Stimulated activated CD8-positive, alpha-beta memory T cell treated with anti-CD3 and anti-CD28 coated beads, Interleukin-4, amount 100 ng/mL, for 4 hours (primary cell): ENCODE measurements at places on chromosomes 1 and 21.

DNA sequence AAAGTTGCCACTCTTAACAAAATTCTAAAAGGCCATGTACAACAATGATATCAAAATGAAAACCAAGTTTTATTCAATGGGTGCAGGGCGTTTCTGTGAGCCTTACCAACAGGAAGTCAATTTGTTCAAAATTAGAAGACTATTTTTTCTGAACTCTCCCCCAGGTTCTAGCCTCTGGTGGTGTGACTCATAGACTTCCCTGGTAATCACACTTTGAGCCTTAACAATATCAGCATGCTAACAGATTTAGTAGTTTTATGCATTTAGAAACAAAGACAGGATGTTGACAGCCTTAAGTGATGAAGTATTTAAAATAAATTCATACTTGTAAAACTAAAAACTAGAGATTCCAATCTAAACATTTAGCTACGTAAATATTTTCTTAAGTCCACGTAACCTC is 88.4 kb downstream of the LRRC8C start:
- DNase-seq = no peak

DNA sequence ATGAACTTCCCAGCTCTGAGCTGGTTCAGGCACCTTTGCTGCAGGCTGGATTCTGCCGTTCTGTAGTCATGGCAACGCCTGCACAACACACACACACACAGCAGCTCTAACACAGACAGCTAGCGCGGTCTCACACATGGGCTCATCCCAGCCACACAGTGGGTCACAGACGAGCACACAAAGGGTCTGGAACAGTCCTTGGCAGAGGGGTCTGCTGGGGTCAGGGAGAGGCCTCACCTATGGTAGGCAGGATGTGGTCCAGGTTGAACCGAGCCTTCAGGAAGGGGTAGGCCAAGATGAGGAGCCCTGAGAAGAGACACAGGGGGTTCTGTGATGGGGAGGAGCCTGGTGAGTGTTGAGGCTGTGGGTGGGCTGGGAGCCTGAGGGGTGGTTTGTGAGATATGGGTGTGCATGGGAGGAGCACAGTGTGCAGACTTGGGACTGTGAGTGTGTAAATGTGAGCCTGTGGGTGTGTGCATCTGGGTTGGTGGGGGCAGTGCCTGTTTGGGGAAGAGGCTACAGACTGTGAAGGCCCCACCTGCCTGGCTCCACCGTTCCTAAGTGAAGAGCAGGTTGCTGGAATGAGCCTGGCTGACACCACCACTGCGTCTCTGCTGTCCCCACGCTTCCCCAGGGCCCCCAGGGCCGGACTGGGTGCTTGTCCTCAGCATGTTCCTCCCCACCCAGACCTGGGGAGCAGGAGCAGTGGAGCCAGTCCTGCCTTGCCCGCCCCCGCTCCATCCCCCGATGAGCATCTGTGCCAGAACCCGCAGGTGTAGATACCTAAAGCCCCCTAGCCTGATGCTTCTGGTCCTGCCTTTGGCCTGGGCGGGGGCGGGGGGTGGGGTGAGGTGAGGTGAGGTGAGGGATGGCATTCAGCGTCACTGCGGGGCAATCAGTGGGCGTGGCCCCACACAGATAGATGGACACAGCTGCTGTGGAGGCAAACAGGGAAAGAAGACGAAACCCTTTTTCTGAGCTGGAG is 1.5 kb downstream of the KNCN start:
- peak; percentile 17 for DNase-seq

- no peak for DNase-seq
Measured at GRCh38 chr1:86616871-86617270, 70.0 kb downstream of the CLCA4 start.

DNA sequence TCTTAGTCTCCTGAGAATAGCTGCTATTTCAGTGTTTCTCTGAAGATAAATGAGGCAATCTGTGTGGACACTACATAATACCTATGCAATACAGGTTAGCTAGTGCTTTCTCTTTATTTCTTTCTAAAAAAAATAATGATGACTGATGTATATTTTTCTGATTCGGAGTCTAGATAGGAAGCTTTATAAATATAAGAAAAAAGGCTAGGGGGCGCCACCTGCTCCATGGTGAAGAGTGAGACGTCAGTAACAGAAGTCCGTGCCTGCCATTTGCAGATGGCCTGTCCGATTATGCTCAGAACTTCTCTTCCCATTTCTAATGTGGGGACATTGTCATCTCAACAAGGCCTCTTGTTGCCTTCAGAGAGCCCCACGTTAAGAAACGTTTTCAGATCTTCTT is 26.4 kb downstream of the QSOX1 start:
- no peak for DNase-seq

DNA sequence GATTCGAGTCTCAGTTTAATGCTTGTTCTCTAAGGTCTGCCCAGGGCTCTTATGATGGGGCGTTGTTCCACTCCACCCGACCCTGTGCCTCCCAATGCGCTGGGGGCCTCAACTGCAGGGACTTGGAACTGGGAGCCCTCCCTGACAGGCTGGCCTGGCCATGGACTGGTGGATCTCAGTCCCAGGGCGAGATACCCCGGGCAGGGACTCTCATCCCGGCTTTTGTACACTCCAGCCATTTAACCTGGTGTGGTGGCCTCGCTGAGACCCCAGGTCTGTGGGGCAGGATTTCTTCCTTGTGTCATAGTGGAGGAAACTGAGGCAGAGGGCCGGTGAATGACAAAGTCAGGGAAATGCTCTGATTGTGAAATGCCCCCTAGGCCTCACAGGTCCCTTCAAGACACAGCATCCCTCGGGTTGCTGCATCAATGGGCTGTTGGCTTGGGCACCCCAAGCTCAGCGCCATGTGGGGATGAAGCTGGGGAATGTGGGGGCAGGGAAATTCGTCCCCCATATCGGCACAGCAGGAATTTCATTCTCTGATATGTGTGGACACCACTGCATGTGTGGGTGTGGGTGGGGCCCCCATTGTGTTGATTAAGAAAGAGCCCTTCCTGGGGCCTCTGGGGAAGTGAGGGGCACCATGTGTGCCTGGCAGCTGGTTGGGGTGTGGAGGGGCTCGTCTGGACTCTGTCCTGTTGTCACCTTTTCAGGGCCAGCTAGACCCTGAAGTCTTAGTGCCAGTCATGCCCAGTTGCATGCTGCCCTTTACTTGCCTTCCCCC is 19.9 kb upstream of the ZNF678 start:
- no peak for DNase-seq

DNA sequence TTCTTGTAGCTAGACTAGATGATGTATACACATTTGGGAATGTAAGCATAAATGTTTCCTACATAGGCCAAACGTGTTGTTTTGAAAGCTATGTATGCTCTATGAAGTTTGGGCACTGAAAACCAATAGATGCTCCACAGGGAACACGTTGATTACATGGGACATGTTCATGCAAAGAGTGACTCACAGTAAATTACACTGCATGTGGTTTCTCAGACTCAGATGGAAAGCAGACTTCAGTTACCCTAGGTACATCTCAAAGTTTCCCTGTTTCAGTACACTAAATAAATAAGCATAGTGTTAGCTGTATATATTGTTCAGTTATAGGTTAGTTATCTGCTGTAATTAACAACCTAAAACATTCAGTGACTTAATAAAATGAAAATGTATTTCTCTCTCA is 301.9 kb upstream of the RUNX1 start:
- no peak for DNase-seq

DNA sequence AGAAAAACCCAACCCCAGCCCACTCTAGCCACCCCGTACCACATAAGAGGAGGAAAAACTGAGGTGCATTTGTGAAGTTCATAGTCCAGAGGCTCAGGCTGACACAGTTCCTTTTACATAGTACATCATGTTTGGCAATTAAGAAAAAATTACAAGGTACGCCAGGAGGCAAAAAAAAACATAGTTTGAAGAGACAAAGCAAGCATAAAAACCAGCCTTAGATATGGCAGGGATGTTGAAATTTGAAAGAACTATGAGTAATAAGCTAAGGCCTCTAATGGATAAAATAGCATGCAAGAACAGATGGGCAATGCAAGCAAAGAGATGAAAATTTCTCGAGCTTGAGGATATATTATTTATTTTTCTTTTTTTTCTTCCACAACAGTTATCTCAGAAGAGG is 31.9 kb downstream of the MIXL1 start:
- DNase-seq = no peak

GRCh38 chr1:78721136-78721535 is 71.5 kb downstream of the IFI44 start:
- DNase-seq = no peak

- no peak for DNase-seq
Measured at GRCh38 chr1:53763911-53764310, 24.9 kb upstream of the GLIS1 start.

DNA sequence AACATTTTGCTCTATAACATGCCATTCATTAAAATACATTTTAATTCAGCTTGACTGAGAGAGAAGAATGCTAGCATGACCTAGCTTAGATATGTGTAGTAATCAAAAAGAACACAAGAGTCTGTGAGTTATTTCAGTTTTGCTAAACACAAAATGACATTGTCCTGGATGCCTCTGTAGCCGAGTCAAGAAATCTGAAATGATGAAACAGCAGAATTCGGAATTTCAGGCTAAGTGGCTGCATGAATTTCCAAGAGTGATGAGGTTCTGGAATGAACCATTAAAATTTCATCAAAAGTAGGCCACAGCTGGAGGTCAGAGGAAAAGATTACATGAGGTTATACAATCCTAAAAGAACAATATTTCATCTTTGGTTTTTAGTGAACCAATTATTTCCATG is 79.1 kb upstream of the CXADR start:
- no peak for DNase-seq

DNA sequence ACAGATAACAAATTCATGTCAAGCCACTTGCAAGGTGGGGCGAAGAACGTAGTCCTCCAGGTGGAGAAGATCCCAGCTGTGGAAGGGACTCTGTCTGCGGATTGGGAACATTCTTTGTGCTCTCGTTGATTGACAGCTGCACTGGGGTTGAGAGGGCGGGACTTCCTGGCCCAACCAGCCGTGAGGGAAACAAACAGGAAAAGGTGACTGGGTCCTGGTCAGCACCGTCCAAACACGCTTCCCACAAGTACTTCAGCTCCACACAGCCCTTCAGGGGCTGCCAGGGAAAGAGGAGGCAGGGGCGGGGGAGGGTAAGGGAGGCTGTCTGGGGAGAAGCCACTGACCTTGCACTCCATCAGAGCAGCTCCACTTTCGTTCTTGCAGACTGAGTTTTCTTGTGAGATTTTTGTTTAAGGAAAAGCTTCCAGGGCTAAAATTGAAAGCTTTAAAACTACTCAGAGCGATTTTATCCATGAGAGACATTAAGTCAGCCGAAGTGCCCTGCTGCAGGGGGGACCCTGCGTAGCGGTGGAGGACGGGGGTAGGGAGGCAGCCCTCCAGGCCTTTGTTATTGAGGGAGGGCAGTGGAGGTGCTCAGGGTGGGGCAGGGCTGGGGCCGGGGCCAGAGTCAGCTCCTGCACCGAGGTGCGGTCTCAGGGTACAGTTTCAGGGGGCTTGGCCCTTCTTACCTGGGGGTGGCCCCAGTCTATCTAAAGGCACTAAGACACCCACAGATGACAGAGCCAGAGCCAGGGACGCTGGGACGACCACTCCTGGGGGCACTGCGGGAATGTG is 21.6 kb upstream of the STUM start:
- DNase-seq = no peak

- no peak for DNase-seq
Measured at GRCh38 chr1:21206117-21206516, 29.4 kb upstream of the EIF4G3 start.

- no peak for DNase-seq
Measured at GRCh38 chr1:206143537-206144172, 26.5 kb upstream of the AVPR1B start.

DNA sequence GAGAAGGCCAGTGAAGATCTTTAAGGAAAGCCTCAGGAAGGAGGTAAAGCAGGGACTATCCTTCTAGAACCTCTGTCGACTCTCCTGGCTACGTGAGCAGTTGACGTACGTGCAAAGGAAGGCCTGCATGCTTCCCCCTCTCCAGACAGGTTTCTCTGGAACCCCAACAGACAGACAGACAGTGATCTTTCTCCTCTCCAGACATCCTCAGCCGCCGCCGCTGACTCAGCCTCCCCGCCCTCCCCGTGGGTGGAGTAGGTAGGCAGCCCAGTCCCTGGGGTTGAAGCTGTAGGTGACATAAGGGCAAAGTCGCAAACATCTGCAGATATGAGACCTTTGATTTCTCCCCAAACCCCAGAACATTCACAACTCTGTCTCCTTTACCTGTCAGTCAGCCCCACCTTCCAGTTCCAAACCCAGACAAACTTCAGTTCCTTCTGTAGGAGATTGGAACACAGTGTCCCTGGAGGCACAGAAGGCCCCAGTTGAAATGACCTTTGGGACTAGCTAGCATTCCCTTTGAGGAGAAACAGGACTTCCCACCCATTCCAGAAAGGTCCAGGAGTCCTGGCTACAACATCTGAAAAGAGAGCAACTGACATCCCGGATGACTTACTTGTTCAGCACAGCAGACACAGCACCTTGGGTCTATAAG is 146.0 kb upstream of the JUN start:
- DNase-seq = peak; percentile 90

GRCh38 chr1:55682198-55682597 is 467.0 kb upstream of the USP24 start:
- DNase-seq = no peak

DNA sequence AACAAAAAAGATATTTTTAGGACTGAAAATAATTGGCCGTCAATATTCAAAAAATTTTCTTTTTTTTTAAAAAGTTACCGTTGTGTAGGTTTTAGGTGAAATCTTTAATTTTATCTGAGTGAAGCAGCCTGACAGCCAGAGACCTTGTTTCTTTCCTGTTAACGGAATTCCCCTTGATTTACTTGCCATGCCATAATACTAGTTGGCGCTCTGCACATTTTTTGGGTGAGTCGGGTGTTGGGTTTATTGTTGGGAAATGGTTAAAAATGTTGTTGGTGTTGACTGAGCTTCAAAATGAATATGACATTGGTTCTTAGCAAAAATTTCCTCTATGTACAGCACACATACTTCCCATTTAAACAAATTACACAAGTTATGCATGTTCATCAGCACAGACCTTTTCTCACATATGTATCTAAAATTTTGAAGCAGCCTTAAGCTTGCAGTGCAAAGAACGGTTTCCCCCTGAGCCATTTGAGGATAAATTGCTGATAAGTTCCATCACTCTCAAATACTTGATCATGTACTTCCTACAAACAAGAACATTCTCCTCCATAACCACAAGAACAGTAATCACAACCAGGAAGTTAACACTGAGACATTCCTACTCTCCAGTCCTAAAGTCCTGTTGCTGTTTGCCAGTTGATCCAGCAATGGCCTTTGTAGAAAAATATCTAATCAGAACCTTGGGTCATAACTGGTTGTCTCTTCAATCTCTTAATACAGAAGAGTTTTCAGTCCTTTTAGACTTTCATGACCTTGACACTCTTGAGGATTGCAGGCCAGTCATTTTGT is 34.2 kb downstream of the CAMTA1 start:
- no peak for DNase-seq
